ENCODE measurements at places on chromosomes 5 and 9. TPM values are rescaled to one million over a fixed set of nuclear protein-coding genes. Genes with fewer than 3 reads are reported as not detected.

DNA sequence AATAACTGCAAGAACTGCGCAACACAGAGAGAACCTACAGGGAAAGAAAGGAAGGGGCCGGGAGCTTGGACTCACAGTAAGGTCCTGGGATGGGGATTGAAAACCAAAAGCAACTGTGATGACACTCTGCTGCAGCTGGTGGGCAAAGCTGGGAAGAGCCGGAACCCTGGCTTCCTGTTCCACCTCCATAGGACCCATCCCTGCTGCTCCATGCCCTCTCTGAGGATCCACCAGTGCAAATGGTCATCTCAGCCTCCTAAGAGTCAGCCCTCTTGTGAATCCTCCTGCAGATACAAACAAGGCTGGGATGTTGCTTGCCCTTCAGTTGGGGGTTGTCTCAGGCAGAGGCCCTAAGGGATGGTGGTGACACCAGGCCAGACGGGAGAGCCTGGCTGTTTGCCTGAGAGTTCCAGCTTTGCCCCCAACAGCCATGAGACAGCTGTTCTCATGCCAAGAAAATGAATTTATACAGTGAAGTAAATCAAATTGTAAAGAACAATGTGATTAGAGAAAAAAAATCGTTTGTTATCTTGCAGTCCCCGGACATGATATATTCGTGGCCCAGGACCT is 90.8 kb downstream of the TENT4A start:
- DNase-seq, result no peak

DNA sequence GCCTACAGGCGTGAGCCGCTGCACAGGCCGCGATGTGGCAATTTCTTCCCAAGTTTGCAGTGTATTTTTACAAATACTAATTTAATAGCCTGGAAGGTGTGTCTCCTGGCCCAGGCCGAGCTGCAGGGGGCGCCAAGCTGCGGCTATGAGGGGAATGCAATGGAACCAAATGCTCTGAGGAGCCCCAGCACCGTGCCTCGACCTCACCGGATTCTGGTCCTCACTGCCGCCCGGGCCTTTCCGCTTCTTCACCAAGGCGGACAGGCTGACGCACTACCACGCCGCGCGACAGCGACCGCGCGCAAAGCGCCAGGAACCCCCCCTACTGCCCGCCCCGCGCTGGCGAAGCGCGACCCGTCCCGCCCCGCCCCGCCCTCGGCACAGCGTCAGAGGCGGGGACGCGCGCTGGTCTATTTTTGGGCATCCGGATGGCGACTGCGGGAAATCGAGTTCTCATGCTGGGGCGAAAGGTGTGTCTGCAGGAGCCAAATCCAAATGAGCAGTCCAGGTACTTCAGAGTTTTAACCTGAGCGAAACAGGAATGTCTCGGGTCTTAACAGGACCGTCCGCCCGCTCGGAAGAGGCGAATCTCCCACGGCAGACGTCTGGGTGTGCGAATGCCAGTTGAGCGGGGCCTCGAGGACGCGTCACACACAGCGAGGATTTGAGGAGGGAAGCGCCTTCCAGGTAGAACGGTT is 31.7 kb upstream of the PRXL2C start:
- DNase-seq, result peak; percentile 96

- no peak for DNase-seq
These were observed 48.6 kb downstream of the ARHGEF28 start for GRCh38 chr5:73674669-73675004.

DNA sequence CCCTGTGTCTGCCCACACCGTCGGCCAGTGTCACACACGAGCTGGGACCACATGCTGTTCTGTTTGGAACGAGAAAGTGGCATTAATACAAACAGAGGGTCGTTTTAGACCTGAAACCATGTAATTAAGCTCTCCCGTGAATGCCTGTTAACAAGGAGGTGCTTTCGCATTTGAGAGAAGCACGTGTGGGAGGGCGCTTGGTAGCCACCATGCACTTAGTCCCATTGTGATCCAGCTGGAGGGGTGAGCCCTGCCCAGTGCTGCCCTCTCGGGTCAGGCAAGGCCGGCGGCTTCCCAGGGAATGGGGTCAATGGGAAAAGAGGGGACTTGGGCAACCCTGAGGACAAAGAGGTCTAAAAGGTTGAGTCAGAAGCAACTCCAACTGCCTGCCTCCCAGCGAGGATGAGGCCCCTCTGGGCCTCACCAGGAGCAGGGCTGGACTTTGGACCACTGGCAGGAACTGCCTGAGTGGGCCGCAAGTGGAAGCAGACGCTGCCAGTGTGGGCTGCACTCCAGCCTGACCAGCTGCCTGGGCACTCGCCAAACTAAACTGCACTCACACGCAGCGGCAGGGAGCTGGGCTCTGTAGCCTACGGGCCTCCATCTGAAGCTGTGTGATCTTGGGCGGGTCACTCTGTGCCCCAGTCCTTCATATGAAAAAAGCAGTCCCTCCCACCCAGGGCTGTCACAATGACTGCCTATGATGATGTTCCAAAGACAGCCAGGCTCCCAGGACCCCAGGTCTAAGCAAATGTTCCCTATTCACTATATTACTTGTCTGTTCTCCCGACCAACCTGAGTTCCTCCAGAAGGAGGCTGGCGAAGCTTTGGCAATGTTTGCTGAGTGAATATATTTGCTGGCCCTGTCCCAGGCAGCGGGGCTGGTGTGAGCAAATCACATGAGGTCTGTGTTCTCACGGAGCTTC is 195.7 kb downstream of the CDK5RAP2 start:
- no peak for DNase-seq

The DMRT2 gene
- 0.78 TPM for total RNA-seq

The RHOBTB3 gene
- total RNA-seq, result 99.5 TPM

Measured in upper lobe of left lung (tissue), 6 donors.